ENCODE measurements at places on chromosomes 6 and 20. TPM values are rescaled to one million over a fixed set of nuclear protein-coding genes. Genes with fewer than 3 reads are reported as not detected.

The DEFB124 gene
- not detected for total RNA-seq

The OOEP gene
- total RNA-seq: not detected

The CRISP3 gene
- not detected for total RNA-seq

The HSP90AB1 gene
- total RNA-seq: 345 TPM

The HSPA1L gene
- 5.5 TPM for total RNA-seq
